ENCODE measurements at places on chromosomes 1 and 21.

GRCh38 chr1:198922638-198923430 lies 284.0 kb downstream of the PTPRC start:
- DNase-seq: no peak

- no peak for DNase-seq
These were observed 19.5 kb downstream of the FTCD start for GRCh38 chr21:46135782-46136395.

DNA sequence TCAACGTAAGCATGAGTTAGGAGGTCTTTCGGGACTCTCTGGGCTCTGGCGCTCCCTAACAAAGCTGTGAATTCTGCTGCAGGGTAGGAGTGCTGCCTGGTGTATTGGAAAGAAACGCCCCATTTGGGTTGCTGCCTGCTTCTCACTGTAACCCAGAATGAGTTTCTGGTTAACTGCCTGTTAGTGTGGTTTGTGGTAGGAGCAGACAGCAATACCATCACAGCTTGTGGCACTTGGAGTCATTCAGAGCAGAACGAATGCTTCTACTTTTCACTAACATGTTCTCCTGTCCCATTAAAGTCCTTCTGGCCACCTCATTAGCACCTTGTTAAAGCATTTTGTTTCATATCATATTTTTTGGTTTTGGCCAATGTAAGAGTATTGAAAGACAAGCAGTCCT lies 18.1 kb downstream of the MAP3K7CL start:
- DNase-seq: no peak

- DNase-seq: no peak
These were observed 135.6 kb downstream of the TSEN15 start for GRCh38 chr1:184187097-184187496.

DNA sequence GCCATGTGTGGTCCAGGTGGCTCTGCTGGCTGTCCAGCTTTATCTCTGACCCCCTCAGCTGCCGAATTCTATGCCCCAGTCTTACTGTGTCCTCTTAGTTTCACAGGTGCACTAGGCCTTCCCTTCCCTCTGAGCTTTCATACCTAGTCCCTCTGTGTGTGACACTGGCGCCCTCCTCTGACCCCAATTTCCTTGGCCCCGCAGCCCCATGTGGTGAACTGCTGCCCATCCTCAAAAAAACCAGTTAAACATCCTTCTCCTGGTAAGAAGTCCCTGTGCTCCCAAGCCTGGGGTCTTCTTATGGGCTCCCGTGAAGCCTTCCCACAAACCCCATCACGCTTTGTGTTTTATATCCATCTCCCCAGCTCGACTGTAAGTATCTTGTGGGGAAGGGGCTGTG lies 93.9 kb upstream of the TSPAN2 start:
- DNase-seq: no peak

- DNase-seq: no peak
These were observed 104.9 kb upstream of the PLD5 start for GRCh38 chr1:242629396-242629795.

DNA sequence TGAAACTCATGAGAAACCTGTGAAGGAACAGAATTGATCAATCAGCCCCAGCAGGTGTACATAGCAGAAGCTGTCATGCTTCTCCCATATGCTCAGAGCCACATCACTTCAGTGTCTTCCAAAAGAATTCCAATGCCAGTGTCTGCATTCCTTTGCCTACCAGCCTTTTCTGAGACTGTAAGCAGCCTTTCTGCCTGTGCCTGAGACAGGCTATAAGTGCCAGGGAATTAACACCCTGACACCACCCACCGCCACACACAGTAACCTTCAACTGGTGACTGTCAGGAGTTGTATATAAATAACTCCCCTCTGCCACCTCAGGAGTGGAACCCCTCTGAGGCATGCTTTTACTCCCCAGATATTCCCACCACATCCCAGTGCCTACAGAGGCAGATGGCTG lies 38.1 kb upstream of the SLAMF9 start:
- DNase-seq: no peak

DNA sequence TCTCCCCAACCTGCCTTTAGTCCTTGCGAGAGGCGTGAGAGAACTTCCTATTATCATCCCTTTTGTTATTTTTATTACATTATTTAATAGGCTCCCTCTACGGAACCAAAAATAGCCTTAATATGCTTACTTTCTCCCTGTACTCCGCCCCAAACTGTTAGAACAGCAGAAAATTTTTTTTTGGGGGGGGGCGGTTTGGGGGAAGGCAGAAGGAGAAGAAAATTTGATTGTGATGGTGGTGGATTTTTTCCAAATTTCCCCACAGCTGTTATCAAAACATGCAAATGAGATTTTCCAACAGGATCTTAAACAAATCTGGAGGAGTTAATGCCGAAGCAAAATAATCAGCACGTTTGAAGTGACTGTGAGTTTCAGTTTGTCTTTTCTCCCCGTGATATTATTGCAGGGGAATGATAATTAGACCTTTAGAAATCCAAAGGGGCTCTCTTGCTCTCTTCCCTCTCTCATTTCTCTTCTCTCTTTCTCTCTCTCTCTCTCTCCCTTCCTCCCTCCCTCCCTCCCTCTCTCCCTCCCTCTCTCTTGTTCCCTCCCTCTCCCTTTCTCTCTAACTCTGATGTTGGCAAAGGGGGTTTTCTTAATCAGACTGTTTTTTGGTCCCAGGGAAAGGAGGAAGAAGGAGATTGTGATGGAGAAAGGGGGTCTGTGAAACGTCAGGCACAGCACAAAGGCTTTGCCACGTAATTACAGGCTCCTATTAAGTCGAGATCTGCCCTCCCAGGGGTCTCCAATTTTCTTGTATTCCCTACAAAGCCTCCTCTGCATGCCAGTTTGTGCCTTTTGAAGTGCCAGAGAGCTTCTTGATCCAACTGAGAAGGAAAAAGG lies 1.1 kb upstream of the PRRX1 start:
- no peak for DNase-seq

GRCh38 chr1:5971471-5972197 lies 20.6 kb downstream of the NPHP4 start:
- DNase-seq: no peak

DNA sequence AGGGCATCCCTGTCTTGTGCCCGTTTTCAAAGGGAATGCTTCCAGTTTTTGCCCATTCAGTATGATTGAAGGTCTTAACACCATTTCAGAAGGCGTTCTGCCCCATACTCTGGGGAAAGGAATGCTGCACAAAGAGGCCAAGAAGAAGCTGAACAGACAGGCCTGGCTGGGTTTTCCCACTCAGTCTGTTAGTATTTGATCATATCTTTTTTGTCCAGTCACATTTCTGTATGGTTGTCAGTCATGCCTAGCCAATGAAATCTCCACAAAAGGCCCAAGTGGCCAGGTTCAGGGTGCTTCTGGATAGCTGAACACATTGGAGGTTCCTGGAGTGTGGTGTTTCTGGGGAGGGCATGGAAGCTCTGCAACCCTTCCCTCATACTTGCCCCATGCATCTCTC lies 72.1 kb downstream of the NEK7 start:
- DNase-seq: no peak

DNA sequence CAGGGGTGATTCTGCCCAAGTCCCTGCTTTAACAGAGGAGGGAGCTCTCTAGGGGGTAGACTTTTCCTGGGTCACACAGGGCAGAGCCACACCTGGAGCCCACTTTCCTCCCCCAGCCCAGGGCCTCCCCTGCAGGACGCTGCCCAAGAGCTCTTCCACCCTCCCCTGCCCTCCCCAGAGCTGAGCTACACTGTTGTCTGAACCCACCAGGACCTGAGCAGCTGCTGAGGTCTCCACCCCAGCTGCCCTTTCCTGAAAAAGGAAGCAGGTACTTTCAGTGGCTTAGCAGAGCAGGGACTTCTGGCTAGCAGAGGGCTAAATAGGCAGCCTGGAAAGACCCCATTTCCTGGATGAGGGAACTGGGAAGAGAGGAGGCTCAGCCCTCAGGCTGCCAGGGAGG lies 169.3 kb upstream of the ETV3 start:
- DNase-seq: no peak

DNA sequence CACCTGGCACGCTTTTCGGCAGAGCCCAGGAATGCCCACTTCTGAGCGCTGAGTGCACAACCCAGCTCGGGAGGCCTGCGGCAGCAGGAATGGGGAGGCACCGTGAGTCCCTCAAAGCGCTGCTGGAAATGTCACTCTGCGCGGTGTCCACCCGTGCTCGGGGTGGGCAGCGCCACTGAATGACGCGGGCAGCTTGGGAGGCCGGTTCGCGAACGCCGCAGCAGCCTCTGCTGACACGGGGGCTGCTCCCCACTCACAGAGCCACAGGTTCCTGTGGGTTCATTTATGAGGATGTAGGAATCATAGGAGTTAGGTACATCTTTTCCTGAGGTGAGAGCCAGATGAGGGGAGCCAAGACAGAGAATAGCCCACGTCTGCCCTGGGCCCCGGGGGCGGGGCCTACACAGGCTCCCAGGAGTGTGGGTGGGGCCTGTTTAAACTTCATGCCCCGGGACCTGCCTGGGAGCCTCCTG lies 146.7 kb upstream of the COL6A1 start:
- DNase-seq: no peak

- no peak for DNase-seq
These were observed 238.8 kb downstream of the NCAM2 start for GRCh38 chr21:21236996-21237395.

GRCh38 chr1:169024800-169025271 lies 81.7 kb upstream of the ATP1B1 start:
- DNase-seq: no peak

DNA sequence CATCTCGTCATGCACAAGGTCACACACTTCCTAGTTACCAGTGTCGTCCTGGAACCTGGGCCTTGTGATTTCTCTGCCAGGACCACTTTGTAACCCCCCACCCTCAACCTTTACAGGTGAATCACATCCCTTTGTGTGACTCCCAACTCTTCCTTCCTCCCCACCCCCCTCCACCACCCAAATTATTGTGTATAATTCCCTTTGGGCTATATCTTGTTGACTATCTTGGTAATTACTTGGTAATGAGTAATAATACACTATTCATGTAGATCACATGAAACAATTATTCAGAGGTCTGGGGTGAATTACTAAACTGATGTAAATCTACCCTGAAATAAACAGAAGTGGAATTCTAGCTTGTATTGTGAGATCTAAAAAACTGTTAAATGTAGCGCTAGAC lies 1.7 kb downstream of the KCNK1 start:
- no peak for DNase-seq

DNA sequence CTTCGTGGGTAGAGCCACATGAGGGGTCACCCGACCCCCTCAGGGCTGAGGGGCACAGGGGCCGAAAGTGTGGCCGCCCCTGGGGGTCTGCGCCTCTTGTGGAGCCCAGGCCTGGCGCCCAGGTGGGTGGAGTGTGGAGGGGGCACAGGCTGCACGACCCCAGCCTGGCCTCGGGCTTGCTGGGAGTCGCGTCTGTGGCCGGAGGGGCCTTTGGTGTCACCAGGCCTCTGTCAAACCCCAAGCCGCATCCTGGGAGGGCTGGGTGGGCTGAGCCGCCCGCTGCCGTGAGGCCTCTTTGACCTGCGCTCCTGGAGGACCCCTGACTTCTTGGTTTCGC lies 60.7 kb downstream of the FAAP20 start:
- DNase-seq: no peak

DNA sequence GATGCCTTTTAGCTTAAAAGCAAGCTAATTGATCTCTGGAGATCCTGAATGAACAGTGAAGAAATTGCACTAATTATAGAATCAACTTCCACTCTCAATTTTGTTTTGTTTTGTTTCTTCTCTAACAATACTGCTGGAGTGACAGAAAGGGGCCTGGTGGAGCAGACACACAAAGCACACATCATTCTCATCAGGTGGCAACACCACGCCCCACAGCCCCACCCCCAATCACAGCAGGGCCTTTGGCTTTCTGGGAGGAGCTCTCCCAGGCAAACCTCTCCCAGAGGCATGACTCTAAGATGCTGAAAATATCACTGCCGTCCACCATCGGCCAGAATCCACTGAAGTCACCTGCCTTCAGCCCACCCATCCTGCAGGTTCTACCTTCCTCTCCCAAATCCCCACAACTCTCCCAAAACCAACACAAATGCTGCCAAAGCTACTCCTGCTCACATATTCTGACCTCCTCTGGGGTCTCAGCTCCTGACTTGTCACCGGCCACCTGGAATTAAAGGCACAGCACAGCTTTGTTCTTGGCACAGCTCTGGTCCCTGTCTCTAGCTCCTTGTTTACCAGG lies 120.7 kb downstream of the GRIK3 start:
- DNase-seq: no peak

GRCh38 chr1:224217655-224218623 lies 34.9 kb downstream of the DEGS1 start:
- DNase-seq: no peak

DNA sequence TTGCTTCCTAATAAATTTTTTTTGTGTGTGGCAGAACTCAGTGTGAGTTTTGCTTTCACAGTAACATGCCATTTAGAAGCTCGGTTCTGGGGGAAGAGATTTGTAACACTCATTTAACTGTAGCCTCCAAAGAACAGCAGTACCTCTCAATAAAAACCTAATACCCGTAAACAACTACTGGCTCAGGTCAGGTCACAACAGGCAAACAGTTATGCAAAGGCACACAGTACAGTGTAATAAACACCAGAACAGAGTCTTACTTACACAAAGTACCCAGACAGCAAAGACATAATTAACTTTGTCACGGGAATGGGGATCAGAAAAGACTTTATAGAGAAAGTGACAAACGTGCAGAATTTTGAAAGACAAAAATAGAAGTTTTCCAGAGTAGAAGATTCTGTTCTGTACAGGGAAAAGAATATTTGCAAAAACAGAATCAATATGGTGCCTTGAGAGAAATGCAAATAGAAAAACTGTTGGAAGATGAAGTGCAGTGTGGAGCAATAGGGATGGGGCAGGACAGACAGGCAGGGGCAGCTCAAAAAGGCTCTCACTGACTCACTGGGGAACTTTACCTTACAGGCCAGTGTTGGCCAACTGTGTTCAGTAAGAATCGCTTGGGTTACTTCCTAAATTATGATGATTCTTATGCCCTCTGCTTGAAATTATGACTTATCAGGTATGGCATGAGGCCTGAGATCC lies 38.8 kb downstream of the EGLN1 start:
- no peak for DNase-seq

GRCh38 chr1:18798946-18799345 lies 60.5 kb downstream of the TAS1R2 start:
- no peak for DNase-seq

- no peak for DNase-seq
These were observed 37.2 kb upstream of the SLC6A9 start for GRCh38 chr1:44068442-44068921.

GRCh38 chr1:203099805-203100515 lies 14.1 kb upstream of the MYOG start:
- DNase-seq: no peak

- no peak for DNase-seq
These were observed 57.0 kb upstream of the TARBP1 start for GRCh38 chr1:234535763-234536515.

GRCh38 chr1:38834937-38835827 lies 24.4 kb downstream of the RRAGC start:
- no peak for DNase-seq

DNA sequence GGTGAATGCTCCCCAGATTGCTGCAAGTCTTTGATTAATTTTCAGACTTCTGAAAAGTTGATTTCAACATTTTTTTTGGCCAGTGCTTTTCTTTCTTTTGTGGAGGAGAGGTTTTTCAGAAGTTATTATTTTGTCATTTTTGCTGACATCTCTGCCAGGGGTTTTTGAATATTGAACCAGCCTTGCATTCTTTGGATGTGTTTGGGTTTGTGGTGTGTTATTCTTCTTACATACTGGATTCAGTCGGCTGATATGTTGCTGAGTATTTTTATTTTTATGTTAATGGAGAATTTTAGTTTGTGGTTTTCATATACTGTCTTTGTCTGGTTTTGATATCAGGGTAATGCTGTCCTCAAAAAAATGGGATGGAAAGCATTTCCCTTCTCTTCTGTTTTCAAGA lies 25.3 kb downstream of the OBSCN start:
- DNase-seq: no peak

GRCh38 chr1:175600721-175601440 lies 142.5 kb downstream of the TNR start:
- DNase-seq: no peak

- DNase-seq: no peak
These were observed 5.7 kb downstream of the MRTO4 start for GRCh38 chr1:19257178-19257914.
